ENCODE measurements at places on chromosomes 2 and 18.

GRCh38 chr2:36743954-36744353, 47.4 kb downstream of the VIT start:
- DNase-seq, result no peak

DNA sequence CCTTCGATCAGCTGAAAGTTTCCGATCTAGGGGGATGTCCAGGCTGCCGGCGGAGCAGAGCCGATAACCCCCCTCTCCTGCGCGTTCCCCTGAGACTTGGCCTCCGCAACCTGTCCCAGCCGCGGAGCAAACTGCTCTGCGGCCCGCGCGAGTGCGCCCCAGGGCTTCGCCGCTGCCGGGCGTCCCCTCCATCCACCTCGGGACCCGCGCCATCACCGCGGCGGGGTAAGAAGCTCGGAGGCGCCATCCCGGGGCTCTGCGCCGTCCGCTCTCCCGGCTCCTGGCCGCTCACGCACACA, 990 bp upstream of the GDF7 start:
- DNase-seq, result no peak

DNA sequence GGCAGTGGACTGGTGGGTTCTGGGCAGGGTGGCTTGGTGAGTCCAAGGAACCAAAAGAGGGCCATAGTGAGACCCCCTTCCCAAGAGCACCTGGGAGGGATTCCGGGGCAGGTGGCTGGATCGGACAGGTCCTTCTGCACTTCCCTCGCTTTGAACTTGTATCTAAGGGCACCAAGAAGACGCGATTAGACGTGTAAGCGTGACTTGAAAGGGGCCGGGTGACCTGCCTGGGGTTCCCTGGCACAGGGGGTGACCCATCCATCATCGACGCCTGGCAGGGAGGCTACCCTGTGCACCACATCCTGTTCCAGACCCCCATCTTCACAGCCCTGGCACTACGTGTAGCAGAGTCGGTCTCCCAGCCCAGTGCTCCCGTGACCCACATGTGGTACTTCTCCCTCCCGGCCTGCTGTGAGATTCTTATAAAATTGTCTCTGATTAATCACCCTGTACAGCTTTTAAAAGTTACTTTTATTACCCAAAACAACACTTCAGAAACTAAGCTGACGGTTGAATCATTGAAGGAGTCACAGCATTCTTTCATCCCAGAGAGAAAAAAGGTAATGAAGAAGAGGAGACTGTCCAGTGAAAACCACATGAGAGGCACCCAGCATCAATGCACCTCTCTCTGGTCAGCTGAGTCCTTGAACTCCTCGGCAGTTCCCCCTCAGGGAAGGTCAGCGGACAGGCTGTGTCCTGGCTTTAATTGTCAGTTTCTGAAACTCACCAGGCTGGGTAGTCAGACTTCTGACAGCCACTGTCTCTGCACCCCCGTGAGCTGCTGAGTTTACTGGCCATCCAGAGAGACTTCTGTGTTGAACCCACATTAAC, 13.0 kb downstream of the SH3BP4 start:
- DNase-seq, result no peak

DNA sequence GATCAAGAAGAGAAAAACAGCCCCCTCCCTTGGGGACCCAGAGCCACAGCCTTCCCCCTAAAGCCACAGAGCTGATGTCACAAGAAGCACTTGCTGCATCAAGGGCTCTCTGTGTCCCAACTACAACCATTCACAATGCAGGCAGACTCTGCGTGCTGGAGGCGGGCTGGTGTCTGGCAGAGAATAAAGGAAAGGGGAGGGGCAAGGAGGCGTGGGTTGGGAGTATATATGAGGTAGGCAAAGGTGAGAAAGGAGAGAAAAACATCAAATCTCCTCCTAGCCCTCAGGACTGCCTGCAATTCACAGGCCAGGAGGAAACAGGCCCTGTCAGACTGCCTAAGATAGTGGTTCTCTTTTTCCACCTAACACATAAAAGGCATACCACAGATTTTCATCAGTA, 48.8 kb upstream of the IHH start:
- no peak for DNase-seq

DNA sequence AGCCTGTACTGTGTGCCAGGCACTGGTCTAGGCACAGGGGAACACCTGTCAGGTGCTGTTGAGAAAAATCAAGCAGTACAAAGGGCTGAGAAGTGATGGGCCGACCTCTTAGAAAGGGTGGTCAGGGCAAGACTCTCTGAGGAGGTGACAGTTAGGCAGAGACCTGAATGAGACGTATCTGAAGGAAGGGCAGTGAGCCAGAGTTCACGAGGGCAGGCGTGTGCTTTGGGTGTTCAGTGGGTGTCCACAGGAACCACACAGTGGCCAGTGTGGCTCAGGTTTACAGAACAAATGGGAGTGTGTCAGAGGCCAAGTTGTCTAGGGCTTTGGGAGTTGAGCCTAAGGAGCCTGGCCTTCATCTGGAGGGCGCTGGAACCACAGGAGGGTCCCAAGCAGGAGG, 6.2 kb downstream of the ARMC9 start:
- DNase-seq, result no peak

- DNase-seq, result no peak
Measured at GRCh38 chr2:121104721-121105141, 180.3 kb downstream of the TFCP2L1 start.
